ENCODE measurements at places on chromosomes 4 and X.

DNA sequence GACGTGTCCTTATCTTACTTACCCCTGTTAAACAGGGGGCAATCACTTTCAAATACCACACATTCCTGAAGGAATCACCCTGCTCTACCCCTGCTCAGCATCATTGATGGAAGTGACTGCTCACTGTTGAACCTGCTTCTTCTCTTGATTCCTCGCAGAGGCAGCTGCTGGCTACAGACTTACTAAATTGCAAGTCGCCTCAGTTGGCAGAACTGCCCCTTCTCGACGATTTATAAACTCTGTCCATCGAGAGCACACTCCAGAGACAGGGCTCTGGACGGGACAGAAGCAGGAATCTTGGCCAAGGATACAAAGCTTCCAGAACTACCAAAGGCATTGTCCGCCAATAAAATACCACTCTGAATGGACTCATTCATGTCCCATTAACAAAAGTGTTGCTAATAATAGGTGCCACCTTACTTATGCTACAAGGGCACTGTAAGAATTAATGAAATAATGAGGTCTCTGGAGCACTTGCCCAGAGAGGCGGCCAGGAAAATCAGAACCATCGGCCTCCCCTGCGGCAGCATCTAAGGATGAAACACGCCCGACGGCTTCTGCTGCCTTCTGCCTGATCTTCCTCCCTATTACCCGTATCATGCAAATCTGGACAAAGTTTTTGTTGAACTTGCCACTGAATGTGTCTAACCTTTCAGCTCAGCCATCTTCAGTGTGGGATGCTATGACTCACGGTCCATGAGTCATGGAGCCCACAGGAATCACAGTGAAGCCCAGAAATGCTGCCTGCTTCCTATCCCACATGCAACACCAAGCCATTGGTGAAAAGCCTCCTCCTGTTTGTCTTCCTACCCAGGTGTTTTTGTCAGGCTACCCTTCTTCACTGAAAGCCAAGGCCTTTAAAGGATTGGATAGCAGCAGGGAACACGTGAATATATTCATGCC is 164.9 kb downstream of the MAML3 start:
- DNase-seq, result peak; percentile 36

DNA sequence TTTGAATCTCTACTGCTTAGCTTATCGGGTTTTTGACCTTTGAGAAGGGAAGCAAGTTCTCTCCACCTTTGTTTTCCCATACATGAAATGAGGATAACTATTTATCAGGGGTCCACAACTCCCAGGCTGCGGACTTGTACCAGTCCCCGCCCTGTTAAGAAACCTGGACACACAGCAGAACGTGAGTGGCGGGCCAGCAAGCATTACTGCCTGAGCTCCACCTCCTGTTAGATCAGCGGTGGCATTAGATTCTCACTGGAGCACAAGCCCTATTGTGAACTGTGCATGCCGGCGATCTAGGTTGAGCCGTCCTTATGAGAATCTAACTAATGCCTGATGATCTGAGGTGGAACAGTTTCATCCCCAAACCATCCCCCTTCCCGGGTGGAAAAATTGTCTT is 579.5 kb downstream of the GALNTL6 start:
- no peak for DNase-seq

DNA sequence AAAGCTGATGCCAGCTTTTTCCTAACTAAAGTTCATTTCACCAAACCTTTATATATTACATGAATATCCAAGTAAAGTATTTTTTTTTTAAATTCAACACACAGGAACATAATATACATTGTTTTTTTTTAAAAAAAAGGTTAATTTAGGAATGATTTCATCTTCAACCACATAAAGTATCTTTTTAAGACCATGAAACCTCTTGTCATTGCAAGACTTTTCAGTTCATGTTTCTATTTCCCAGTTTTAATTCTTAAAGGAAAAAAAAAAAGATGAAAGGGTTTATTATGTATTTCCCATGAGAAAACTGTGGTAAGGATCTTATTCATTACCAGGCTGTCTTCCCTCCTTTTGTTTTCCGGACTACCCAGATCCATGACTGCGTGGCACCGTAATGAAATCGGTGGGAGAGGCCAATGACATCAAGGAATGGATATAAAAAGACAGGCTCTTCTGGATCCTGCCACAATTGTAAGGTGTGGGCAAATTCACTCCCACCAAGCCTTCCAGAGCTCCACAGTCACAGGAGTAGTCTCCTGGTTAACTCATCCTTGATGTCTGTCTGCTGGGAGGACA is 84.7 kb upstream of the CBR4 start:
- DNase-seq, result no peak

DNA sequence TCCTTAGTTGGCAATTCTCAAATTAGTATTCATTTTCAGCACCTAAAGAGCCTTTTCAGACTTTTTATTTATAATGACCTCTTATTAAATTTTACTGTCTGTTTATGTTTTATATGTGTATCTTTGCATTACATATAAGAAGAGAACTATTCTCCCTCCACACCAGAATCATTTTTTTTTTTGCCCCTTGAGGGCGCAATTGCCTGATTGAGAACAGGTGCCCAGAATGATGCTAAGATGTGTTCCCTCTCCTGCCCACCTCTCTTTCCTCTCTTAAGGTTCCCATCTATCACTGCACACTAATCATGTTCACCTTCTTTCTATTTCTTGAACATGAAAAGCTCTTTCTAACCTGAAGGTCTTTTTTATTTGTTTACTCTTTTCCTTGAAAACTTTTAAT is 44.2 kb upstream of the ADAM29 start:
- no peak for DNase-seq

- no peak for DNase-seq
Measured at GRCh38 chr4:73068491-73069337, 802 bp downstream of the COX18 start.

DNA sequence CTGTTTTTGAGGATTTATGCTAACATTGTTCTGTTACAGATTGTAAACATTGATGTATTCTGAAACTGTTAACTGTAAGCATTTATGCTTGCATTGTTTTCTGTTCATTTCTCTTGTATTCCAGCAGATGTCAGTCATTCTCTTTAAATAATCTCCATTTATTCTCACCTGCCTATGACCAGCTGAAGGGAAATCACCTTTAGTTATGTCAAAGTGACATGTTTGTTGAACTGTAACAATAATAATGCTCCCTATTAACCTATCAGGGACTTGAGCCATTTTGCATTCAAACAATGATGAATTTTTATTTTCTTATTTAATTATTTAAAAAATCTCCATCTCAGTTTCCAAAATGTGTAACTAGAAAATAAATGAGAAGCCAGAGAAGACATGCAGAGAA is 58.0 kb downstream of the SPCS3 start:
- no peak for DNase-seq

DNA sequence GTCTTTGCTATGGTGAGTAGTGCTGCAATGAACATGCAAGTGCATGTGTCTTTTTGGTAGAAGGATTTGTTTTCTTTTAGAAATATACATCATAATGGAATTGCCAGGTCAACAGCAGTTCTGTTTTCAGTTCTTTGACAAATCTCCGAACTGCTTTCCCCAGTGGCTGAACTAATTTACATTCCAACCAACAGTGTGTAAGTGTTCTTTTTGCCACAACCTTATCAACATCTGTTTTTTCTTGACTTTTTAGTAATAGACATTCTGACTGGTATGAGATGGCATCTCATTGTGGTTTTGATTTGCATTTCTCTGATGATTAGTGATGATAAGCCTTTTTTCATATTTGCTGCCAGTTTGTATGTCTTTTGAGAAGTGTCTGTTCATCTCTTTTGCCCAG is 406.3 kb downstream of the DTHD1 start:
- no peak for DNase-seq

DNA sequence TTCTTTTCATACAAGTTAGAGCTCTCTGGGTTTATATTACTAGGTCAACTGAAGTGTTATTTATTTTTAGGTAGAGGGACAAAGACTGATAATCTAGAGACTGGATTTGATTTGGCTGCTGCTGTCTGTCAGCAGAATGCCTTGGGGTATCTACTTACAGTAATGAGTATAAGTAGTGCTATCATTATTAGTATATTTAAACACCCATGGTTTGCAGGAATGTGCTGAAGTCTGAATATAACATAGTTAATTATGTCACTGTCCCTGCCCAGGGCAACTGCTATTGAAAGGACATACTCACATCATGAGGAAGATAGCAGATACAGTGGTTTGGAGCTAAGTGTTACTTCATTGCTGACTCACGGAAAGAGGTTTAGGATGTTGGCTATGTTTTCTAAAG is 76.2 kb downstream of the PRRG1 start:
- DNase-seq, result no peak

DNA sequence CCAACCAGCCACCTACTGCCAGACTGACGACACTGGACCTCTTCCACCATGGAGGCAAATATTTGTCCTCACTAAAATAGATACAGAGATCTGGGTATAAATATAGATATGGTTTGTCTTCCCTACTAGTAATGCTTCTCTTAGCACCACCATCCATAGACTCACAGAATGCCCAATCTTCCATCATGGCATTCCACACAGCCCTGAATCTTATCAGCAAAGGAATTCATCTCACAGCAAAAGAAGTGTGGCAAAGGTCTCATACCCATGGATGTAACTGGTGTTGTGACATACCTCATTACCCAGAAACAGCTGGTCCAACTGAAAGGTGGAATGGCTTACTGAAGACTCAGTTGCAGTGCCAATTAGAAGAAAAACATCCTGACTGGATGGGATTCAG is 47.2 kb upstream of the HS6ST2 start:
- DNase-seq, result no peak

DNA sequence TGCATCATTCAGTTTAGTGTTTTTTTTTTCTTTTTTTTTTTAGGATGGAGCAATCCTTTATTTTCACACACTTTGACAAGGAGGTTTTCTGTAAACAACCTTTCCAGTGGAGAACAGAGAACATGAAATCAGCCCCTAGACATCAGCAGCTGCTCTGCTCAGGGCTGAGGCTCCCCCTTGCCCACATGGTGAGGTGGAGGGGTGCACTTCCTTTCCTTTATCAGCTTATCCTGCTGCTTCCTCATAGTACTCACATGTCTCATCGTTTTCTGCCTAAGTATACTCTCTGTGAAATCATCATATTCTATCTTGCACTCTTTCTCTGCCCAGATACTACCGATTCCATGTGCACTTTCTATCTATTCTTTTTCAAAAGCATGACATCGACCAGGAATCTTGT is 47.6 kb upstream of the PRSS12 start:
- DNase-seq, result no peak

DNA sequence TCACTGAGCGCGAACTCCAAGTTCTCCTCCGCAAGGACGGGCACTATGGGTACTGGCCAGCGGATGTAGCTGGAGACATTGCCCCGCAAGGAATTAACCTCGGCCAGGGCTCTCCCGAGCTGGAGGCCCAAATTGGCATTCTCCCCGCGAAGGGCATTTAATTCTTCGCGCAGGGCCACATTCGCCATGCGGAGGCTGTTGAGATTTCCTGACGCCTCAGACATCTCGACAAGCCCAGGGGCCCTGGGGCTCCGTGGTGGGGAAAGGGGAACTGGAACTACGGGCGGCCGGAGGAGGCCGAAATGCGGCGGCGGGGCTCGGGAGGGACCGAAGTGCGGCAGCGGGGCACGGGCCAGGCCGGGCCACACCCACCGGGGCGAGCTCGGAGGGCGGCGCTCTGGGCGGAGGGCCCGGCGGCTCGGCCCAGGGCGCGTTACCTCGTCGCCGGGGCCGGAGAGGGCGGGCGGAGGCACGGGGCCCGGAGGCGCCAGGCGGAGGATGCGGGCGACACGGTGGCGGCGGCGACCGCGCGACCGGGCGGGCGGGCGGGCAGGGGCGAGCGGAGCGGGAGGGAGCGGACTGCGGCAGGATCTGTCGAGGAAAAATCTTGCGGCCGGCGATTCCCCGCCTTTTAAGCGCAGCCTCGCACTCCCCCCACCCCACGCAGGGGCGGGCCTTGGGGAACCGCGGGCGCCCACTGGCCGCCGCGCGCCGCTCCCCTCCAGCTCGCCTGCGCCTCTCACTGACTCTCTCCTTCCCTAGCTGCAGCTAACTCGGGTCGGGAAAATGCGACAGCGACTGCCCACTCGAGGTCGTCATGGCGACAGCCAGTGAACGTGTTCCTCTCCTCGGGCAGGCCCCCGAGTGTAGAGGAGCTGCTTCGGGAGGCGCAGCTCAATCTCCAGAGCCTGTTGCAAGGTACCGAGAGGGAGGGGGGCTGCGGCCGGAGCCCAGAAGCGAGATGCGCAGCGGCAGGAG is at the start of gene RTL5:
Gene RTL5 (minus strand): TSS at position 599 of the 978 bp plus-strand sequence.
- peak; percentile 47 for DNase-seq

DNA sequence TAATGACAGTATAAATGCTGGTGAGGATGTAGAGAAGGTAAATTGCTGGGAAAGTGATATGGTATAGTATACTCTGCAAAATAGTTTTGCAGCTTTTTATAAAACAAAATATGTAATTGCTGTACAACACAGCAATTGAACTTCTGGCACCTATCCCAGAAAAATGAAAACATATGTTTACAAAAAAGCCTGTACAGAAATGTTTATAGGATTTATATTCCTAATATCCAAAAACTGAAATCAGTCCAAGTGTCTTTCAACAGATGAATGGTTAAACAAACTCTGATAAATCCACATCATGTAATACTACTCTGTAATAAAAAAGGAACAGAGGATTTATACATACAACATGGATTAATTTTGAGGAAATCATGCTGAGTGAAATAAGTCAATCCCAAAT is 198.4 kb upstream of the ACTRT1 start:
- no peak for DNase-seq

- no peak for DNase-seq
Measured at GRCh38 chr4:182562350-182562749, 319.1 kb downstream of the TENM3 start.

GRCh38 chr4:40331961-40332360 is 3.2 kb upstream of the CHRNA9 start:
- no peak for DNase-seq

DNA sequence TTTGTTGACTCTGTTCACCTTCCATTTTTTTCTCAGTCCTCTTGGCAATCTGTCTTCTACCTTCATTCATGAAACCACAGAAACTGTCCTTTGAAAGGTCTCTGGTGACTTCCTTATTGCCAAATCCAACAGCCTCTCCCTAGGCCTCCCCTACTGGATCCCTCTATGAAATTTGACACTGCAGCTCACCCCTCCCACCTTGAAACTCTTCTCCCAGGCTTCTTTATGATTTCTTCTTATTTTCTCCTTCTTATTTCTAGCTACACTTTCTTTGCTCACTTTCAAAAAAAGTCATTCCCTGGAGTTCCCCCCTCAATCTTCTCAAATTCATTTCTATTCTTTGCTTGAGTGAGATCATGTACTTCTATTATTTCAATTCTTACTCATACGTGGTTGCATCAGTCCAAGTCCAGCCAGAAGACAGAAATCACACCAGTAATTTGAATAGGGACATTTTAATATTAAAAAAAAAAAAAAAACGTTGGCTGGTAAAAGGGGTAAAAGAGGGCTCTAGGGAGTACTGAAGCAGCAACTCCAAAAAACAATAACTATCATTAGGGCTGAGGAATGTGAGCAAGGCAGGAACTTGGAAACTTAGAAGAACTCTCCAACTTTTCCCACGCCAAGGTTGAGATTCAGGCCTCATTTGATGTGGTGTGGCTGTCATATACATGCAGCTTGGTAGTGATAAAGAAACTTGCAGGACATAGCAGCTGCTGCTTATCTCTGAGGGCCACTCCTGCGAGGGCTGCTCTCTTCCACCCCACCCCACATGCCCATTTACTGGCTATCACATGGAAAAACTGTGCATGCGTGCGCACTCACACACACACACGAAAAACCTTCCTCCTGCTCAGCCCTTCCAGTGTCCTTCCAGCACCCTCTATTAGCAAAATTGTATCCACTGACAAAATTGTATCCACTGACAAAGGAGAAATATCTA is 169.8 kb upstream of the GALNT7 start:
- DNase-seq, result no peak

GRCh38 chr4:7524843-7525242 is 90.1 kb upstream of the PSAPL1 start:
- DNase-seq, result no peak

- no peak for DNase-seq
Measured at GRCh38 chrX:21412029-21412428, 37.8 kb downstream of the CNKSR2 start.
